ENCODE measurements at places on chromosomes 2 and 18.

- peak; percentile 96 for DNase-seq
These were observed 46.0 kb downstream of the LRRFIP1 start for GRCh38 chr2:237673130-237674001.

DNA sequence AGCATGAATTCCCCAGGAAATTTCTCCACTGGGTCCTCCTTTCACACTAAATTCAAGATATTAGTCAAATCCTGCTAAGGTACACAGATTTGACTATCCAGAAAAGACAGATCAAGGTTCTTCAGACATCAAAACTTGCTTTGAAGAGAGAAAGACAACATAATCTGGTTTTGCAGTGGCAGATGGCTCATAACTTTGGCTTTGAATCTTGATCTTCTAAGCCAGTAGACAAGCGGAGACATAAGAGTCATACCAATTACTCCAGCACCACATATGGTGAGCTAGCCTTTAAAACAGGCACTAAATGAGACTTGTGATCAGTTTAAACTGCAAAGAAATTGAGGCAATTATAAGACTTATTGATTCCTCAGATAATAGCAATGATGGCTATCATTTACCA lies 29.3 kb downstream of the PDE11A start:
- no peak for DNase-seq

DNA sequence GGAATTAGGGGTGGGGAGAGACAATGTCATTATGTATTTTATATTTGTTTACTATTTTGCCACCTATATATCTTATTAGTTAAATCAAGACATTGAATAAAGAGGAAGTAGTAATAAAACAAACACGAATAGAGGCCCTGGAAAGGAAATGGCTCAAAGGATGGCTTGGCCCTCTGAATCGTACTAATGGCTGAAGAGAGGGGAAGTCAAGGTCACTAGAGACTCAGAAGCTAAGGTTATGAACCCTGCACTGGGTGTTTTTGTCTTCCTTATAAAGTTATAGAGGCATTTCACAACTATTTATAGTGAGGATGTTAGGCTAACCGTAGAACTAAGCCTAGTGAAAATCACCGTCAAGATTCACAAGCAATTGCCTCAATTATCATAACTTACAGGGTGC lies 685.9 kb downstream of the ARHGAP15 start:
- no peak for DNase-seq

DNA sequence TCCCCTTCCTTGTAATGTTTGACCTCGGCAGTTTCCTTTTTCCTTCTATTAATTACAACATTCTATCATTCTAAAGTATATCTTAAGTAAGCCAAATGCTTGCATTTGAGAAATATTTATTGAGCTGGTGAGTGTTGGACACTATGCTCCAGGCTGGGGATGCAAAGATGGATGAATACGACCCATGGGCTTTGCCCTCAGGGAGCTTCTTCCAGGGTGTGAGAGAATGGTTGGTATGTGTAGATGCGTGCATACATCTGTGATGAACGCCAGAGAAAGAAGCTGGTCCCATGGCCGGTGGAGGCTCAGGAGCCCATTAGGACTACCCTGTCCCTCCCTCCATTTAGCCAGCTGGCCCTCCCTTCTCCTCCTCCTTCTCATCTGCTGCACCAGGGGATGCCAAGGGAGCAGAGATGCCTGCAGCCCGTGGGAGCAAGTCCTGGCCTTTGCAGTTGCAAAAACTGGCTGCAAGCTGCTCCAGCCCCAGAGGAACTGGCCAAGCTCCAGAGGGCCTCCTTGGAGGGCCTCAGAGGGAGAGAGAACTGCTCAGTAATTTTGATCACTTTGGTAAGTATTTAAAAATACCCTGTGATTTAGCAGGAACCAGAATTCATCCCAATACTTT lies 65.7 kb upstream of the FOSL2 start:
- no peak for DNase-seq

DNA sequence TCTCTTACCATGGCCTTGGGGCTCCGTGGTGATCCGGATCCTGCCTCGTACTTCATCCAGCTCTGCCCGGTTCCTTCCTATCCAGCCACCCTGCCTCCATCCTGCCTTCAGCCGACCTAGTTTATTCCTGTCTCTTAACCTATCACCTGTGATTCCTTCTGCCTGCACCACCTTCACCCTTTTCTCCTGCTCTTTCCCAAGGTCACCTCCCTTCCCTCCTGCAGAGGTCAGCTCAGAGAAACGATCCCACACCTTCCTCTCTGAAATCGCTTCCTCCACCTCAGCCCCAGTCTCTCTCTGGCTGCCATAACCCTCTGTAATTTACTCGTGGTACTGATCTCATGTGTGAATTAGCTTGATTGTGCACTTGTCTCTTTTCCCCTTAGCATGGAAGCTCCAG lies 23.5 kb upstream of the LAPTM4A start:
- no peak for DNase-seq

GRCh38 chr2:118202707-118203303 lies 114.5 kb downstream of the INSIG2 start:
- peak; percentile 71 for DNase-seq
